ENCODE measurements at places on chromosomes 12 and 14.

GRCh38 chr12:94867066-94867855 lies 136.2 kb downstream of the NDUFA12 start:
- no peak for DNase-seq

GRCh38 chr14:73287071-73287470 lies 49.8 kb downstream of the PAPLN start:
- DNase-seq = no peak

GRCh38 chr14:34684578-34684977 lies 29.8 kb downstream of the CFL2 start:
- DNase-seq = no peak

GRCh38 chr12:114409852-114410600 lies 4.1 kb upstream of the TBX5 start:
- DNase-seq = no peak

- DNase-seq = no peak
These were observed 283.0 kb downstream of the ACSS3 start for GRCh38 chr12:81360916-81361315.

DNA sequence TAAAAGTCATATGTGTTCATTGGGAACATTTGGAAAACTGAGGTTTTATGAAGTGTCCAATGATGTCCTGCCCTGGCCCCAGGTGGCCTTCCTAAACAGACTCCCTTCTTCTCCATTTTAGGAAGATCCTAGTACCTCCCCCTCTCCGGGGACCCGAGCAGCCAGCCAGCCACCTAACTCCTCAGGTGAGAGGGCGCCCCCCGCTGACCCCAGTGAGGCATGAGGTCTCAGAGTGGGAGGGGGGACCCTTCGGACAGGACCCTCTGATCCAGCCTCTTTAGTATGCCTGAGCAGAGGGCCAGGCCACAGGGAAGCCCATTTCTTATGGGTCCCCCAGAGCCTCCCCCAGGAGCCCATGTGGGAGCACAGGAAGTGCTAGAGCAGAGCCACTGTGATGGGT lies 23.7 kb downstream of the DEGS2 start:
- DNase-seq = no peak

GRCh38 chr12:84891106-84891838 lies 21.3 kb downstream of the SLC6A15 start:
- no peak for DNase-seq

DNA sequence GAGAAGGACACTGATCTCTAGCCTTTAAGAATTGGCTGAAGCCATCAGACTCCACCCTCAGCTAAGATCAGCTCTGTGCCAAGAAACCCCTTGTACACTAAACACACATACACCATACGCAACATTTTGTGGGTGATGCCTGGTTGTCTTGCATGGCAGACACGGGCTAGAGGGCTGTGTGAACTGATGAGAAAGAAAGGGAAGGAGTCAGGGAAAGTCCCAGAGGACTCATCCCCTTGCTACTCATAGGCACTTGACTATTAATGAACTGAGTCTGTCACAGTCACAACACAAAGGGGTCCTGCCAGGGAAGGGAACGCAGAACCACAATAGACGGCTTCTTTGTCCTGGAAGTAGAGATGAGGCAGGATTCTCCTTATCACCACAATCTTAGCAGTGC lies 80.8 kb downstream of the EMP1 start:
- no peak for DNase-seq
